ENCODE measurements at places on chromosomes 1 and 21. TPM values are rescaled to one million over a fixed set of nuclear protein-coding genes. Genes with fewer than 3 reads are reported as not detected.

GRCh38 chr1:234119431-234119830 lies 215.0 kb downstream of the SLC35F3 start:
- H3K36me3 ChIP-seq = no peaks in the 10 kb centered on the region
- no peak overlapping the region for H3K27ac ChIP-seq
- no peaks in the 10 kb centered on the region for H3K4me1 ChIP-seq
- no peak overlapping the region for H3K4me3 ChIP-seq

Gene UBE2U
- polyA plus RNA-seq = 0.21 TPM

DNA sequence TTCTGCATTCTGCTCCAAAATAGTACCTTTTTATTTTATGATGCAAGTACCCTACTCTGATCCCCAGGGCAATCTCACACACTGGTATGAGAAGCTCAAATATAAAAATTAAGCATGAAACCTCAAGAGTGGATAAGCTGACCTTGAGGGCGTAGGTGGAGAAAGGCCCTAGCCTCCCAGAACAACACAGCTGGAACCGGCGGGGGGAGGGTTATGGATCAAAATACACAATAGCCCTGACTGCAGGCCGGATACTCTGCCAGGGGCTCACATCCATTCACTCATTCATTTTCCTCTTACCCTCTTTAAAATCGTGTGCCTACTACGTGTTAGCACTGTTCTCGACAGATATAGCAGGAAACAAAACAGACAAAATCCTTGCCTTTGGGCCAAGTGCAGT lies 32.8 kb upstream of the ECE1 start:
- no peak for DNase-seq
- H3K27me3 ChIP-seq = no peaks in the 10 kb centered on the region
- H3K27ac ChIP-seq = peak overlapping the region; percentile 91
- no peak overlapping the region for H3K4me3 ChIP-seq
- peaks cover 96% of the 10 kb centered on the region for H3K4me1 ChIP-seq
- no peaks in the 10 kb centered on the region for H3K36me3 ChIP-seq

Gene CASQ1
- polyA plus RNA-seq = 0.51 TPM

GRCh38 chr21:16851054-16851453 lies 661.8 kb upstream of the CXADR start:
- DNase-seq = no peak
- H3K27ac ChIP-seq = no peak overlapping the region
- no peaks in the 10 kb centered on the region for H3K4me1 ChIP-seq
- H3K27me3 ChIP-seq = no peaks in the 10 kb centered on the region
- no peak overlapping the region for H3K4me3 ChIP-seq
- no peaks in the 10 kb centered on the region for H3K36me3 ChIP-seq

Gene GPR37L1
- polyA plus RNA-seq = 0.47 TPM

Gene POMGNT1
- polyA plus RNA-seq = 70.8 TPM

GRCh38 chr1:205298191-205298994 lies 23.2 kb downstream of the NUAK2 start:
- no peaks in the 10 kb centered on the region for H3K27me3 ChIP-seq
- H3K27ac ChIP-seq = peak overlapping the region; percentile 55
- H3K4me3 ChIP-seq = no peak overlapping the region
- DNase-seq = peak; percentile 80

DNA sequence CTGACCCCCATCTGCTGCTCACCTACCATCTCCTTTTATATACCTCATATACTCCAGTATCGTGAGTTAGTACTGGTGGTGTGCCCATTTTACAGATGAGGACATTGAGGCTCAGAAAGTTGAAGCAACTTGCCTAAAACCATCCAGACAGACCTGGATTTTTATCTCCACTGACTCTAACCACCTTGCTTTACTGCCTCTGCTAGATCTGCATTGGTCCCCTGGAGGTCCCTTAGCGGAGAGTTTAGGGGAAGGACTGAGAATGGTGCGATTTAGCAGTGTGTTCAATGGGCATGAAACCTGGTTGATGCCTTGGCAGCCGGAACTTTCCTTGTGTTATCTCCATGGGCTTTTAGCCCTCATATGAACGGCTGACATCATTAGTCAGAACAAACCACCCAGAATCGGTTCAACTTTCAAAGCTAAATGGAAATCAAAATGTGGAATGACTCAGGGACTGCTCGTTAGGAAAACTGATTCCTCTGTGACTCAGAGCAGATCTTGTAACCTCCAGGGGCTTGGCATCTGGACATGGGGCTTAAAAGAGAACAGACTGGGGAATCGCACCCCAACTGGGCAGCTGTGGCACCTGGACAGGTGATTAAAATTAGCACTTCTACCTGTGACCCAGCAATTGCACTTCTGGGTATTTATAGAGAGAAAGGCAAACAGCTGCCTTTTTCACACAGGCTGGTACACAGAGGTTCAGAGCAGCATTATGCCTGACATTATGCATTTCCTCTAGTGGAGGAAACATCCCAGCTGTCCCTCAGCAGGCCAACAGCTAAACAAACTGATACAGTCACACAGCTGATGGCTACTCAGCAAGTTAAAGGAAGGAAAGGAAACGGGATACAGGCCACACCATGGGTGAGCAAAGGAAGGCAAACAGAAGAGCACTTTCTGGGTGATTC lies 25.3 kb downstream of the TMEM51 start:
- no peaks in the 10 kb centered on the region for H3K36me3 ChIP-seq
- H3K27ac ChIP-seq = peak overlapping the region; percentile 84
- H3K4me3 ChIP-seq = no peak overlapping the region
- peak; percentile 60 for DNase-seq
- peaks cover 26% of the 10 kb centered on the region for H3K4me1 ChIP-seq
- no peaks in the 10 kb centered on the region for H3K27me3 ChIP-seq

GRCh38 chr21:32260130-32260529 lies 18.7 kb downstream of the MIS18A start:
- peaks cover 14% of the 10 kb centered on the region for H3K4me1 ChIP-seq
- no peaks in the 10 kb centered on the region for H3K27me3 ChIP-seq
- no peak for DNase-seq
- no peaks in the 10 kb centered on the region for H3K36me3 ChIP-seq
- H3K4me3 ChIP-seq = no peak overlapping the region
- no peak overlapping the region for H3K27ac ChIP-seq

Gene SERPINC1
- polyA plus RNA-seq = 53.5 TPM

DNA sequence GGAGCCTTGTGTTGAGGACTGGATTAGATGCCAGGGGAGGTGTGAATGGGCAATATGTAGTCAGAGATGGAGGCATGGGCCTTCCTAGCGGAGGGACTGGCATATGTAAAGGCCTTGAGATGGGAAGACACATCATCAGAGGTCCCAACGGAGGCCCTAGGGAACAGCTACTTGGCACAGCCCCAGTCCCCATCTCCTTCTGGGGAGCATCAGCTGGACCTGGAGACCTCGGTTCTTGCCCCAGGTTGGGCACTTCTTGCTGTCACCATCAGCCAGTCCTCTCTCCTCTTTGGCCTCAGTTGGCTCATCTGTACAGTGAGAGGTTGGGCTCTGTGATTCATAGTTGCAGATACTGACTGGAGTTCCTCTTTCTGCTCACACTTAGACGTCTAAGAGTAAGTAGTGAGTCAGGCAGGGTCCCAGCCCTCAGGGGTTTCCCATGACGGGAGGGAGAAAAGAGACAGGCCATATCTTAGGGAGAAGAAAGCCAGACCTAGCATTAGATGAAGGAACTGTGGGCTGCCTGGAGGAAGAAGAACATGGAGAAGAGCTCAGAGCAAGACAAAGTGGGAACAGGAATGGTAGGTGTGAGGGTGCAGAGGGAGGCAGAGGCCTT lies 3.4 kb upstream of the MARCKSL1 start:
- H3K4me1 ChIP-seq = peaks cover 1% of the 10 kb centered on the region
- H3K27me3 ChIP-seq = no peaks in the 10 kb centered on the region
- H3K36me3 ChIP-seq = no peaks in the 10 kb centered on the region
- no peak overlapping the region for H3K27ac ChIP-seq
- H3K4me3 ChIP-seq = no peak overlapping the region

GRCh38 chr1:29208442-29208841 lies 22.3 kb downstream of the MECR start:
- no peak overlapping the region for H3K27ac ChIP-seq
- no peak for DNase-seq
- H3K27me3 ChIP-seq = no peaks in the 10 kb centered on the region
- H3K36me3 ChIP-seq = no peaks in the 10 kb centered on the region
- no peak overlapping the region for H3K4me3 ChIP-seq

Gene TSEN15
- polyA plus RNA-seq = 20.7 TPM

DNA sequence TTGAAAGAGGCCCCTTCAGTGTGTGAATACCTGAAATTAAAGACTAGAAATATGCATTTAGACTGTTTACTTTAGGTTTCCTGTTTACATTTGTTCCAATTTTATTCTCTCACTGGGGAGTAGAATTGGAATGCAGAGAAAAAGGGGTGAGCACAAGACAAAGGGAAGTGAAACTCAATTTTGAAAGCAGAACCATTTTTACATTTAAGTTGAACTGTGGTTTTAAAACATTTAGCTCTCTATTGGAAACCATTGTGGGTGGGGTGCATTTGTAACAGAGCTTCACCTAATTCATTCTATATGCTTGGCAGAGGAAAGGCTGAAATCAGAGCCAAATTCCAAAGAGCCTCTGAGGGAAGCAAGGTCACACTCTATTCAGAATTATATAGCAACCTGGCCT lies 235.3 kb upstream of the C1orf105 start:
- no peak overlapping the region for H3K4me3 ChIP-seq
- H3K27me3 ChIP-seq = no peaks in the 10 kb centered on the region
- no peaks in the 10 kb centered on the region for H3K36me3 ChIP-seq
- H3K4me1 ChIP-seq = peaks cover 35% of the 10 kb centered on the region
- no peak for DNase-seq
- peak overlapping the region; percentile 71 for H3K27ac ChIP-seq

Gene AHDC1
- 14.4 TPM for polyA plus RNA-seq

Gene ANKRD13C
- 14.9 TPM for polyA plus RNA-seq

Gene MRPL24
- polyA plus RNA-seq = 64.1 TPM

Gene PLCH2
- polyA plus RNA-seq = 3.4 TPM

DNA sequence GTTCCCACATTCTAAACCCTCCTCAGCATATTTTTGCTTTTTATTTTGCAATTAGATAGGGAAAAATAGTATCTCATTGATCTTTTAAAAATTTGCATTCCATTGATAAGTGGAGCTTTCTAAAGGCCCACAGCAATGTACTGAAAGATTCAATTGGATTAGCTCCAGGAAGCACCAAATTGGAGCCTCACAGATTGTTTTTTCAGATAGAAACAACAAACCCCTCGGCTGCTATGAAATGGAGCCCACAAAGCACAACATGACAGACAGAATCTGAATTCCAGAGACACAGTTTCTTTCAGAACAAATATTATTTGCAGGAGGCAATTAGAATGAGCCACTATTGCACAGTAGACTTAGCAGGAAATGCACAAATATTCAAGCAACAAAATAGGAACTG lies 58.9 kb upstream of the KIF26B start:
- H3K36me3 ChIP-seq = no peaks in the 10 kb centered on the region
- H3K27me3 ChIP-seq = no peaks in the 10 kb centered on the region
- peaks cover 16% of the 10 kb centered on the region for H3K4me1 ChIP-seq
- H3K27ac ChIP-seq = no peak overlapping the region
- H3K4me3 ChIP-seq = no peak overlapping the region

DNA sequence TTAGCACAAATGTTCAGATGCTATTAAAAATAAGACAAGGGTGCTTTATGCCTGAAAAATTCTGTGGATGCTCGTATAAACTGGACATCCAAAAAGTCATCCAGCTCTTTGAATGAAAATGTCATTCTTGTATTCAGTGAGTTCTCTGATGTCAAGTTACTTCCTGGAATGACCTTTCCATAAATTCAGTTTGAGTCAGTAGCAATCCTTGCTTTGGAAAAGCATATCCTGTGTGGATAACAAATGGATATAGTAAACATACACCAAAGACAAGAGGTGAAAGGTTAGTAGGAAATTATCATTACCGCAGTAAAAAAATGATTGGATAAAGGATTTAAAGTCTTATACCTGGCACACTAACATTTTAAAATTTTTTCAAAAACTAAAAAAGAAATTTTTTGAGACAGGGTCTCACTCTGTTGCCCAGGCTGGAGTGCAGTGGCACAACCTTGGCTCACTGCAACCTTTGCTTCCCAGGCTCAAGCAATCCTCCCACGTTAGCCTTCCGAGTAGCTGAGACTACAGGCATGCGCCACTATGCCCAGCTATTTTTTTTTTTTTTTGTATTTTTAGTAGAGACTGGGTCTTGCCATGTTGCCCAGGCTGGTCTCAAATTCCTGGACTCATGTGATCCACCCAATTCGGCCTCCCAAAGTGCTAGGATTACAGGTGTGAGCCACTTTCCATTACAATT lies 10.8 kb upstream of the LAMC1 start:
- H3K27me3 ChIP-seq = no peaks in the 10 kb centered on the region
- no peak overlapping the region for H3K27ac ChIP-seq
- H3K4me3 ChIP-seq = no peak overlapping the region
- H3K36me3 ChIP-seq = no peaks in the 10 kb centered on the region

- no peaks in the 10 kb centered on the region for H3K4me1 ChIP-seq
- no peak overlapping the region for H3K27ac ChIP-seq
- H3K4me3 ChIP-seq = no peak overlapping the region
These were observed 31.5 kb downstream of the RIMS3 start for GRCh38 chr1:40633931-40634376.
